Smooth muscle cell of the coronary artery (primary cell): ENCODE measurements at places on chromosomes 2 and 18. TPM values are rescaled to one million over a fixed set of nuclear protein-coding genes. Genes with fewer than 3 reads are reported as not detected.

Gene SPP2
- total RNA-seq: not detected in 2 replicates

Gene ZBTB14
- total RNA-seq: 7.7 and 9.5 TPM in 2 replicates

Gene GPAT2
- total RNA-seq: 1.9 and 12.7 TPM in 2 replicates

Gene CASP8
- total RNA-seq: 11.9 and 12.1 TPM in 2 replicates

Gene PLEK
- 0.08 TPM in 1 of 2 replicates, not detected in the other for total RNA-seq

Gene B4GALT6
- 2.1 and 2.3 TPM in 2 replicates for total RNA-seq

Gene EHD3
- 23.1 and 62.2 TPM in 2 replicates for total RNA-seq

Gene PIAS2
- total RNA-seq: 11.8 and 12.1 TPM in 2 replicates

Gene FRZB
- under 0.01 TPM in 1 of 2 replicates, not detected in the other for total RNA-seq

Gene TMEM163
- 0.08 TPM in 1 of 2 replicates, not detected in the other for total RNA-seq

Gene ZNF532
- 39.8 and 44.5 TPM in 2 replicates for total RNA-seq

Gene WNT6
- total RNA-seq: not detected in 2 replicates

Gene POTEE
- total RNA-seq: under 0.01 TPM in 2 replicates

Gene LTBP1
- 258 and 326 TPM in 2 replicates for total RNA-seq

Gene PLGLB2
- total RNA-seq: 0.23 and 0.60 TPM in 2 replicates

Gene LRATD1
- 0.47 TPM in 1 of 2 replicates, not detected in the other for total RNA-seq

Gene NTSR2
- not detected in 2 replicates for total RNA-seq

Gene IL36A
- not detected in 2 replicates for total RNA-seq
